ENCODE measurements at places on chromosomes 7 and 10.

DNA sequence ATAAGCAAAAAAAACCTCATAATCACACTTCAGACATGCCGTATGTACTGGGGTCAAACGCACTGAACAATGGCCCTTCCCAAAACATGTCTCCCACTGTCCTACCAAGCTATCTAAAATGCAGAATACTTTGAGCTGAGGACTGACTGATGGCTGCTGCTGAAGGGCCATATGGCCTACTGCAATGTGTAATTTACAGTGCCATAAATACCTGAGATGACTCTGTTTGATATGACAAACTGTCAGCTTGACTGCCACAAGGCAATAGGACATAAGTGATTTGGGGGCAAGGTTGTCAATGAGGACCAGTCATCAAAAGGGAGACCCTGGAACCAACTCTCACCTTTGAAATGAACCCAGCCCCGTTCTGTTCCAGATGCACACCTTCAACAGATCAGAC is 187.4 kb upstream of the FRMD4A start:
- DNase-seq: no peak

- DNase-seq: no peak
Measured at GRCh38 chr7:25007668-25008067, 27.7 kb upstream of the OSBPL3 start.

DNA sequence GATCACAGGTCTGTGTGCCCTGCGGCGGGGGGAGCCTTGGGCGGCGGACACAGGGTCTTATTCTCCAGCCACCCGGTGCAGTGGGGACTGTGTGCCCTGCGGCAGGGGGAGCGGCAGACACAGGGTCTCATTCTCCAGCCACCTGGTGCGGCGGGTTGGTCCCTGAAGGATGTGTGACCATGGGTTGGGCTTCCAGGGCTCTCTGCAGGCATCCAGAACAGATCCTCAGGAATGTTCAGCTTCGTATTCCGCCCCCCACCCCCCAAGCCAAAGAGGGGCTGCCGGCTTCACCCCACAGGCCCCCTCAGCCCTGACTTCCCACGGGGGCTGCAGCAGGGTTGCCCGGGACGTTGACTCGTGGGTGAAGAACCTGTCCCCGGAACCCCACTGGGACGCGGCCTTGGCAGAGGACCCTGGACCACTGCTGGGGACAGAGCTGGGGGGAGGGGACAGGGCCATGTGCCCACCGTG is 154.5 kb upstream of the PPP2R2D start:
- DNase-seq: no peak

GRCh38 chr10:3154666-3155065 is 17.9 kb downstream of the PITRM1 start:
- no peak for DNase-seq

- no peak for DNase-seq
Measured at GRCh38 chr10:48684792-48685623, at the start of gene WDFY4. Gene WDFY4, plus strand, starts transcription at chr10:48684873. Its CDS starts 24,860 bp downstream, at chr10:48709733.

GRCh38 chr7:108327353-108327752 is 128.9 kb downstream of the NRCAM start:
- no peak for DNase-seq

GRCh38 chr7:34184466-34184865 is 279.1 kb downstream of the BMPER start:
- DNase-seq: no peak

GRCh38 chr10:128473911-128474310 is 347.7 kb upstream of the MKI67 start:
- DNase-seq: no peak

- no peak for DNase-seq
Measured at GRCh38 chr7:82595176-82595575, 151.6 kb upstream of the CACNA2D1 start.

DNA sequence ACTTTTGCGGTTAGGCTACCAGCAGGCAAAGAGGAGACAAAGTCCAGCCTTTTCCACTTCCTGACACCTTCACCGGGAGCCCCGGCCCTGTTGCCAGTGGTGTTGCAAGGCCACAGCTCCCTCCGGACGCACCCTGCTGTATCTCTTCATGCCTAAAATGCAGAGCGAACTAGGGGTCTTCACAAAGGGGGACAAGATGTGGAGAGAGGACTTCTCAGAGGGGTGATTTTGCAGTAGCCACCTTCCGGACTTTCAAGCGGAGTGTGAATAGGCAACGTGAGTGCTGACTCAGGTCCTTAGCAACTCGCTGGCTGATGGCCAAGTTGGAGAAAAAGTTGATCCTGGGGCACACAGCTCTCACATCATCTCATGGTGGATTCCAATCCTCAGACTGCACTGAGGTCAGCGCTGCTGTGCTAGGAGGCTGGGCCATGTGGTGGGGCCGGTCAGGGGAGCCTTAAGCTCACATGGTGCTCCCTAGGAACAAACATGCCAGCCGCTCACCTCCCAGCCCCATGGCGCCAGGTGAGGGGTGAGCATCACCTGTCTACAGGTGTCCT is 166.3 kb downstream of the LCOR start:
- no peak for DNase-seq

- no peak for DNase-seq
Measured at GRCh38 chr10:8043569-8044306, 10.8 kb upstream of the GATA3 start.

- no peak for DNase-seq
Measured at GRCh38 chr10:113651021-113651420, 12.8 kb downstream of the NRAP start.

DNA sequence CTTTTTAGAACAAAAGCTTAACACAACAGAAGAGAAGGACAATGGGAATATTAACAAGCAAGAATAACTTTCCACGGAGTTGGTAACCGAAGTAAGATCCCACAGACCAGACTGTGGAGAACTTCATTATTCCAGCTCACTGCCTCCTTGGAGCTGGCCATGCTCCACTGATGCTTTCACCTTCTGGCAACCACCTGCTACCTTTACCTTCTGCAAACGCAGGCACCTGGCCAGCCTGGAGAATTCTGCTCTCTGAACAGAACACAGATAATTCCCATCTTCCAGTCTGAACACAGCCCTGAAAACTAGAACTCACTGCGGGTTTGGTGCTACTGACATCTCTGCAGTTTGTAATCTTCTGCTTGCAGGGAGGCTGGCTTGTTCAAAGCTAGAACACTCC is 66.5 kb downstream of the JAZF1 start:
- no peak for DNase-seq

GRCh38 chr10:49605939-49606509 is 4.1 kb upstream of the SLC18A3 start:
- DNase-seq: no peak

- no peak for DNase-seq
Measured at GRCh38 chr7:48168159-48168558, 3.1 kb upstream of the ABCA13 start.

GRCh38 chr7:99372275-99373090 is 2.0 kb upstream of the ARPC1B start:
- no peak for DNase-seq

GRCh38 chr7:36227223-36227622 is 74.2 kb downstream of the EEPD1 start:
- DNase-seq: no peak

DNA sequence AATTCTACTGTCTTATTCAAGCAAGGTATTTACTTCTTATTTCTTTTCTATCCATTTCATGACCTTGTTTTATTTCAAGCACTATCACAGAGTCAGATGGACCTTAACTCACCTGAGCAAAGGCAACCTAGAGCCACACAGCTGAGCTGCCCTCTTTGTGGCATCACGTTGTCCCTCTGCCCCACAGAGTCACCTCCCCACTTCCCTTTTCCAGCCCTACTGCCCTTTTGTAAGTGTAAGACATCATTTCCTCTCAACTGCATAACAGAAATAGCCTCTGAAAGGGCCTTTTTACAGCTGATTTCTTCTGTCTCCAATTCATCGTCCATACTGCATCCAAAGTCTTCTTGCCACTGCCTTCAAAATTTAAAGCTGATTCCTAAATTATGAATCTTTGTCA is 946.0 kb downstream of the NRG3 start:
- no peak for DNase-seq

GRCh38 chr10:109430043-109430760 is 493.1 kb downstream of the XPNPEP1 start:
- DNase-seq: no peak

GRCh38 chr7:1638215-1638661 is 31.8 kb upstream of the ELFN1 start:
- no peak for DNase-seq

DNA sequence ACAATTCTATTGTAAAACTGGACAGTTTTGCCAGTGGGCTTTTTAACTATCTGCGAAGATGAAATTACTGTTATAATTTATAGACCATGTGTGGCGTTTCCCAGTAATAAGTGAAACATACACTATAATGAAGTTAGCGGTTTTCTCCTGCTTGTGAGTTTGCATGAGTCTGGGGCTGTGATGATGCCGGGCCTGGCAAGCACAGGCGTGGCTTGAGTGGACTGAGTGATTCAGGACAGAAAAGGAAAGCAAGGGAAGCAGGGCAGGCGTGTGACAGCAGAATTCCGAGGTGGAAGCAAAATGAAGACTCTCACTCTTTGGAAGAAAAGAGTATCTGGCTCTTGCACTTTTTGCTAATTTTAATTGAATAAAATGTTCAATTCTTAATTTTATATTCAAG is 90.5 kb downstream of the CUL1 start:
- no peak for DNase-seq

DNA sequence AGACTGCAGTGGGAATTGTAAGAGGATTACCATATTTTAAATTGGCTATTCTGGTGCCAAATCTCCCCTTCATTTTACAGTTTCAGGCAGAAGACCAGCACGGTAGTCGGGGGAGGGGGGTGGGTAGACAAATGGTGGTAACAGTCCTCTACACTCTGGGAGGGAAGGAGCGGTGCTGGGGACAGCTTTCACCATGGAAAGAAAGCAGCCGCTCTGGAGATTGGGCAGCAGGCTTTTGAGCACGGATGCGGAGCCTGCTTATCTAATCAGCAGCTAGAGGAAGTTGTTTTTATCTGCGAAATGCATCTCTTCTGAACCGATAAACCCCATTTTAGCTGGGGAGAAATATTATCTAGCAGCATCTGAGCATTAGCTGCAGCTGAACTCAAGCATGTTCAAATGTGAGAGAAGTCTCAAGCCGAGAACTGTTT is 28.7 kb downstream of the IKZF1 start:
- no peak for DNase-seq

- no peak for DNase-seq
Measured at GRCh38 chr10:122845783-122846332, at the start of gene CUZD1. Gene CUZD1, minus strand, starts transcription at chr10:122845857. Its CDS starts 14 bp downstream, at chr10:122845843.

DNA sequence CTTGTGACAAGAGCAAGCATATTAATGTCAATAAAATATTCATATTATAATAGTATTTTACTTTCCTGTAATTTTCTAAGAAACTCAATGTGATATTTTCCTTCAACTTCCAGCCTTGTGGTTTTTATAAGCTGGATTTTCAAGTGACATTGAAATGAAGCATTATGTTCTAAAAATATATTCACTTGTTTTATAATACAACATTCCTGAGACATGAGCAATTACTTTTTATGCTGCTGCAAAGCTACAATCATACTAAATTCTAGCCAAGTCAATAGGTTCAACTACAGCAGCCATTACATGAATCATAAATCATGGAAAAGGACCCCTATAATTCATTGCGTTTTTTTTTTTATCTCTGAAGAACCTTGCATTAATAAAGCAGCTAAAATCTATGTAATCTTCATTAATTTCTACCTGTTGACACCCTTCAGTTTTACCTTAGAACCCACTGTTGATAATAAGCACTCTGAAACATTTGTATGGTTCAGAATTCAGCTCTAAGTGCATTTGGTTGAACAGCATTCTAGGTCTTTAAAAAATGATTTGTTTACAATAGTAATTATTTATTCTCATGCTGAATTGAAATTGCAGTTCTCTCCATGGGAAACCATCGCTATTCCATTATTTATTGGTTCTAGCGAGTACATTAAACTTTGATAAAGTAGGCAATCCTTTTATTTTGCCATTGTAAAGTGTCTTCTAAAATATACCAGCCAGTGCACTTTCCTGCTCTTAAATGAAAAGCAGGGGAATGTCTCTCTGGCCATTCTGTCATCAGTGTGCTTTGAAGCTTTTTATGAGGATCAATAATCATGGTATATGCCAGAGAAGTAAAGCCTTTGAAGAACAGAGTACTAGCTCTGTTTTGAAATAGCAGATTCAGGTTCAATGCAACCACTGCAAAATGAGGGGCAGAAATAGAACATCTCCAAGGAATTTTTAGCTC is 132.6 kb downstream of the GNAT3 start:
- no peak for DNase-seq

GRCh38 chr7:50416527-50417182 is 33.5 kb downstream of the FIGNL1 start:
- DNase-seq: no peak

DNA sequence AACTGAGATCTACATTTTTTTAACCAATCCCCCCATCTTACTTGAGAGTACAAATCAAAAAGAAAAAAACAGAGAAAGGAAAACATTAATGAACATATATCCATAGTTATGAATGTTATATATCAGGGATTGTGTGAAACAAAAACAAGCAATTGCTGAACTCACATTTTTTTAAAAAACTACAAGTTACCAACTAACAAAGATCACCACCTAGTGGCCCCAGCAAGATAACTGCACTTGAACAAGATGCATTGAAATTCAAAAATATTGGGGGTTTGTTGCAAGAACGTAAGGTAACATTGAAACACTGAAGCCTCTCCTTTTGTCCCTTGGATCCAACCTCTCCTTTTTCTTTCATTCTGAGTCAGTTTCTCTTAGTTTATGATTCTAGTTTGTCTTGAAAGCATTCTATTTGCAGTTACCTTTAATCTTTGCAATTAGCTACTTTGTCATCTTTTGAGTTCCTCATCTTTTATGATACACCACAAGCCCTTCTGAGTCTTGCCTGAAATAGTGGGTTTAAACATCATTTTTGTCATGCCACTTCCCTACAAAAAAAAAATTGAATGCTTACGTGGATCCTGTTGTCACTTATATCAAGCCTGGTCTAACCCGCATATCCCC is 87.3 kb upstream of the TES start:
- DNase-seq: peak; percentile 13

- no peak for DNase-seq
Measured at GRCh38 chr7:101943306-101943705, 125.9 kb downstream of the CUX1 start.

DNA sequence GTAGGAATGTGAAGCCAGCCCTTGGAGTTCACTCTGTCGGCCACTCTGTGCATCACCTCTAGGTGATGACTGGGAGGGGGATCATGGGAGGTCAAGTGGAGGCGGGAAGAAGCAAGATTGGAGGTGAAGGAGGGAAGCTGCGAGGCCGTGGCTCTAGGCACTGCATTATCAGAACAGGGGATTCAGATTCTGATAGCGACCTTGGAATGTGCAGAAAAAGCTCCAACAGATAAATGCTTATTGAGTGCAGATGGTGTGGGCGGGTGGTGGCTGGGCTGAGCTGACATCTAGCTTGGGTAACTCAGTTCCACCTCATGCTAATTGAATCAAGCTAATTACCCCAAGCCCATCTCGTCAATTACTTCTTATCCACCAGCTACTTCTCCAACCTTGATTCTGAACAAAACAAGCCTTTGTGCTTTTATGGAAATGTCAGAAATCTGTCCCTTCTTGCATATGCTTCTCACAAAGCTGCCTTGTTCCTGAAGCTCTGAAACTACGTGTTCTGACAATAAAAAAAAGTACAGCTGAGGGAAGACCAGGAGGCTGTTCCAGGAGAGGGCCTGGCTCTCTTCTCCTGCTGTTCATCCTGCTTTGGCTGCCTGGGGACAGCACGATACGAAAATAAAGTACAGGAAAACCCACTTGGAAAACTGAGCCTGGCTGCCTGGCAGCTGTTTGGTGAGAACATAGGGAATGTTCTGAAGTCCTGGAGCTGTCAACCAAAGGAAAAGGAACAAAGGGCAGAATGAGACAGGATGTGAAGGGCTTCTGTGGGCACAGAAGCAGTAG is 27.5 kb downstream of the STRA8 start:
- peak; percentile 82 for DNase-seq

All from NCI-H526 (cell line).